ENCODE measurements at places on chromosomes 6 and 20.

DNA sequence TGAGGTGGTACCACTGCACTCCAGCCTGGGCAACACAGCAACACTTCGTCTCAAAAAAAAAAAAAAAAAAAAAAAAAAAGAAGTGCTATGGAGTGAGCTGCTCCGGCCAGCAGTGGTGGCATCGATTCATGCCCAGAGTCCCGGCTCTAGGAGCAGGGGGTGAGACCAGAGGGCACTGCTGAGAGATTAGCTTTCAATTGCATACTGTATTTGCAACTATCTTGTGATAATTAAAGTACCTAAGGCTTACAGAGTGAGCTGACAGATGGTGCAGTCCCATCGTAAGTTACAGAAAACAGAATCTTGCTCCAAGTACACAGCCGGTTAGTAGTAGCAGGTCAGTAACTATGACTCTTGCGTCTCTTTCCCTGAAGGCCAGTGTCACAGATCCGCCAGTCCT, 31.5 kb downstream of the TMEM14B start:
- no peak for DNase-seq

DNA sequence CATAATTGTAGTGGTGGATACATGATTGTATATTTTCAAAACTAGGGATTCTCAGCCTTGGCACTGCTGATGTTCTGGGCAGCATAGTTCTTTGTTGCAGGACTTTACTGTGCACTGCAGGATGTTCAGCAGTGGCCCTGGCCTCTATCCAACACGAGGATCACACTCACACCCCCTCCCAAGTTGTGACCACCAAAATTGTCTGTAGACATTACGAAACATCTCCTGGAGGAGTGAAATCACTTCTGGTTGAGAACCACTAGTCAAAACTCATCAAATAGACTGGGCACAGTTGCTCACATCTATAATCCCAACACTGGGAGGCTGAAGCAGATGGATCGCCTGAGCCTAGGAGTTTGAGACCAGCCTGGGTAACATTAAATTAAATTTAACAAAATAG, 123.1 kb upstream of the CDYL start:
- DNase-seq = no peak

DNA sequence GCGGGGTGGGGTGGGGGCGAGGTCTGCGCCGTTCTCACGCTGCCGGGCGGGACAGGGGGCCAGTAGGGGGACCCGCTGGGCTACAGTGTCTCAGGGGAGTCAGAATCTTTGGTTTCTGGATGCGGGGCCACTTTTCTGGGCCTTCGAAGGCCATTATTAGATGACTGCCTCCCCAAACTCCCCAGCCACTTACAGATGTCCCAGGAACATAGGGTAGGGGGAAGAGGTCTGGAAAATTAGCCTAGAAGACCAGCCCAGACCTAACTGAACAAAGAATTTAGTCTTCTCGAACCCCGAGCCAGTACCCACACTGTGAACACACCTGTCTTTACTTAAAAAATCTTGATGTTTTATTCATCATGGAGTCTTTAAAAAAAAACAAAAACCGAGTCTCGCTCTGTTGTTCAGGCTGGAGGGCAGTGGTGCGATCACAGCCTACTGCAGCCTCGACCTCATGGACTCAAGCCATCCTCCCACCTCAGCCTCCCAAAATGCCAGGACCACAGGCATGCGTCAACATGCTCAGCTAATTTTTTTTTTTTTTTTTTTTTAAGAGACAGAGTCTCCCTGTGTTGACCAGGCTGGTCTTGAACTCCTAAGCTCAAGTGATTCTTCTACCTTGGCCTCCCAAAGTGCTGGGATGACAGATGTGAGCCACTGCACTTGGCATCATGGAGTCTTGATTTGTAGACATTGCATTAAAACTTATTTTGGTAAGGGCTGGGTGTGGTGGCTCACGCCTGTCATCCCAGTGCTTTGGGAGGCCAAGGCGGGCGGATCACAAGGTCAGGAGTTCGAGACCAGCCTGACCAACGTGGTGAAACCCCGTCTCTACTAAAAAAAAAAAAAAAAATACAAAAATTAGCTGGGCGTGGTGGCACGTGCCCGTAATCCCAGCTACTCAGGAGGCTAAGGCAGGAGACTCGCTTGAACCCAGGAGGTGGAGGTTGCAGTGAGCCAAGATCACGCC, 3.3 kb upstream of the SLC29A1 start:
- no peak for DNase-seq

DNA sequence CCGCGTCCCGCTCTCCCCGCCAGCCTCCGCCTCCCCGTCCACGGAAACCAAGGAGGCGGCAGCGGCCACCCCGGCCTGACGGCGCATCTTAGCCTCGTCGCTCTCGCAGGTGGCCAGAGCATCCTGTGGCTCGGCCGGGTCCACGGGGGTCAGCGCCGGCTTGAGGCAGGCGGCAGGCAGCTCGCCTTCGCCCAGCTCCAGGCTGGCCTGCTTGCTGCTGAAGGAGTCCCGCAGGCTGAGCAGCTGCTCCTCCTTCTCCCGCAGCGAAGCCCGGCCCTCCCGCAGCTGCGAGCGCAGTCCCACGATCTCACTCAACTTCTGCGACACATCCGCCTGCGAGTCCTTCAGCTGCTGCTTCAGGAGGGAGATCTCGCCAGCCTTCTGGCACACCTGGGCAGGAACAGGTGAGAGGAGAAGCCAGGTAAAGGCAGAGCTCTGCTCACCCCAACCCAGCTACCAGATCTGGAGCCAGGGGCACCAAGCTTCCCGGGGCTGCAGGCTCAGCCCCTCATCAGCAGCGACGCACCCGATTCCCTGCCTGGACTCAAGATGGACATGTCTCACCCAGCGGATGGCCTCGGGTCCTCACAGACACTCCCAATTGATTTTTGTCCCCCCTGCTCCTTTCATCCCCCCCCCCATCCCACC, 5.2 kb upstream of the FASTKD5 start:
- no peak for DNase-seq

- DNase-seq = peak; percentile 98
These were observed 36.5 kb upstream of the MLN start for GRCh38 chr6:33840048-33840926.

DNA sequence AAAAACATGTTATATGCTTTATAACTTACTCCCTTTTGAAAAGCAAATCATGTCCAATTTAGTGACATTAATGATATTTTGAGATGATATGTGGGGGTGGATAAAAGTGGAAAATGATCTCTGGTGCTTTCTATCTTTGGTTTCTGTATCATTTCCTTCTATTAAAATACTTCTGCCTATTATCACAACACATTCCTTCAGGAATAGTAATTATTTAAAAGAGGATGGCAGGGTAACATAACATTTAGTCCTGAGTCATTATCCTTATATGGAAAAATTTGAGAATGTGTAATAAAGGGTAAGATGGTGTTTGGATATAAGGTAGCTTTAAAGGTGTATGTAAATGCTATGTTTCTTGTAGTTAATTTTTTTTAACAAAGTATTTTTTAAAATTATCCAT, 657.7 kb downstream of the PHF3 start:
- DNase-seq = no peak

GRCh38 chr6:24936641-24937317, 1.0 kb upstream of the RIPOR2 start:
- no peak for DNase-seq

- DNase-seq = no peak
These were observed 83.3 kb downstream of the SMPDL3A start for GRCh38 chr6:122872311-122872710.

DNA sequence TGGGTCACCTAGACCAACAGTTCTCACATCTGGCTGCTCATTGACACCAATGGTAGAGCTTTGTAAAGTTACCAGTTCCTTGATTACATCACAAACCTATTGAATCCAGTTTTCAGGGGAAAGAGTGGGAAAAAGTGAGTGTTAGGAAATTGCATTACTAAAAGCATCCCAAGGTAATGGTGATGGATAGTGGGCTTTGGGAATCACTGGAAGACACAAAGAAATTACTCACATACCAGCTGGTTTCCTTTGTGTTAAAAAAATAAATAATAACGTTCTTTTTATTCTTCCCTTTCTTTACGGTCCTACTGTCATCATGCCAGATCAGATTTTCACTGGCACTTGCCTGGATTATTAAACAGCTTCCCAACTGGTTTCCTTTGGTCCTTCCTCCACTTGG, 370.7 kb downstream of the RFPL4B start:
- DNase-seq = no peak

DNA sequence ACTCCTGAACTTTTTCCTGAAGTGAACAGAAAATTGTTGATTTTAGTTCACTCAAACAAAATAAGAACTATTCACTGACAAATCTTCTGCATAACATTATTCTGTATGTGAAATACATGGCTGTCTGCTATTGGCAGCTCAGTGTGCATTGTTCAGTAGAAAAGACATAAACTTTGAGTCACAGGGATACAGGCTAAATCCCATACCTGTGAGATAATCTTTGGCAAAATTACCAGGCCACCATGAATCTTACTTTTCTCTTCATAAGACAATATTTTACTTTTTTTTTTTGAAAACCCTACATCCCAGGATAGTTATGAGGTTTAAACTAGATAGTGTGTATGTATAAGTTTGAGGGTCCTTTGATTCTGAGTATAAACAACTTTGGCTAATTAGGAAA, 224.8 kb downstream of the GRM1 start:
- DNase-seq = no peak

DNA sequence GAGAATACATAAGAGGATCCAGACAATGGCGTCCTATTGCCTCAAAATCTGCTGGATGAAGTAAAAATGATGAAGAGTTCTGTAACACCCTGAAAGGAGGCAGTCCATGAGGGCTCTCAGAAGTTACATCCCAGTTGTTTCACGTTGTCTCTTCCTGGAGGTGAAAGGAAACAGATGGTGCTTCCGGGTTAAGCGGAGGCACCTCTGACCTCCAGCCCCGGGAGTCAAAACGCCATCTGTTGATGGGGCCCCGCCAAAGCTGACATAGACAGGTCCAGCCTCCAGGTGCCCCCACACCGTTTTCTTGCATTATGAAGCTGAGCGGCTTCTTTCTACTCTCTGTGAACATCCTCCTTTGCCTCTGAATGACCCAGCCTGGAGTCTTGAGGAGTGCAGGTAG, 9.5 kb downstream of the SEMG2 start:
- DNase-seq = peak; percentile 26

- no peak for DNase-seq
These were observed 13.3 kb upstream of the ENPP5 start for GRCh38 chr6:46184114-46184513.

- DNase-seq = no peak
These were observed 155.4 kb downstream of the SYCP2 start for GRCh38 chr20:59777814-59778575.

DNA sequence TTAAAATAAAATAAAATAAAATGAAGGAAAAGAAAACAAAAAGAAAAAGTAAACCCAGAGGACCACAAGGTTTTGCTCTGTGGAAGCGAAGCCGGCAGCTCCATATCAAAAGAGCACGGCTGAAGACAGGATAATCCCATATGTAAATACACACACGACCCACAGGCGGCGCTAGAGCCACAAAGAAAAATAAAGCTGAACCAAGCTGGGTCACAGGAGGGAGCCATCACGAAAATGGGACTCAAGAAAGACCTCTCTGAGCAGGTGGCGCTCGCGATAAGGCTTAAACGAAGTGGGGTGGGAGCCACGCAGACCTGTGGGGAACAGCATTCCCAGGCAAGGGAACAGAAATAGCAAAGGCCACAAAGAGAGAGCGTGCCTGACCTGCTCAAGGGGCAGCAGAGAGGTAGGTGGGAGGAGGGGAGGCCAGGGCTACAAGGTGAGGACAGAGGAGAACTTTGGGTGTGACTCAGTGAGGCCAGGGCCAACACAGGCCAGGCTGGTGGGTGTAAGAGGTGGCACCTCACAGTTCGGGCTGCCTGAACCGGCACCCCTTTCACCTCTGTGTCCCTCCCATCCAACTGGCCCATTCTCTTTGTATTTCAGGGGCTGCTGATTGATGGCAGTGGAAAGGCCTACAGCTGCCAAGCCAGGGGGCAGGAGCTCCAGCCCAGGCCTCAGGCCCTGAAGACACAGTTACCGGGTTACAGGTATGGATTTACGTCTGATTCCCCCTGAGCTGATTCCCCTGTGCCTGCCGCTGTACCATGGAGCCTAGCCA, 26.0 kb downstream of the PTGIS start:
- DNase-seq = peak; percentile 69

- DNase-seq = no peak
These were observed 85.2 kb downstream of the PLEKHG1 start for GRCh38 chr6:150684714-150685459.

- no peak for DNase-seq
These were observed 348.2 kb downstream of the TFAP2B start for GRCh38 chr6:51166914-51167313.

GRCh38 chr6:3451498-3451897, 5.4 kb downstream of the SLC22A23 start:
- DNase-seq = no peak

GRCh38 chr6:102981490-102982015, 1588.0 kb downstream of the GRIK2 start:
- DNase-seq = no peak

DNA sequence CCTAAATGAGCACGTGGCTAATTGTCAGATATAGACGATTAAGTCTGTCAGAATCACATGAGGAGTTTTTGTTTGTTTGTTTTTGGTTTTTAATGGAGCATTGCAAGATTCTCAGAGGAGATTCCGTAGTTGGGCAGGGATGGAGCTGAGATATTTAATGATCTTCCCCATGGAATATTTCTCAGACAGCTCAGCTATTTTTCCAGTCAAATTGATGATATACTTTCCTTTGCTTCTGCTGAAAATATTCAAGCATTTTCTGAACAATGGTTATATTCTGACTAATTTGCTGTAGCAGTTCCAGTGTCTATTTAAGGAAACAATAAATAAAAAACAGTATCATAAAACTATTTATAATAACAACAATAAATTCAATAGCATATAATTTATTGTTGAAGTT, 348.4 kb downstream of the KIF16B start:
- no peak for DNase-seq

DNA sequence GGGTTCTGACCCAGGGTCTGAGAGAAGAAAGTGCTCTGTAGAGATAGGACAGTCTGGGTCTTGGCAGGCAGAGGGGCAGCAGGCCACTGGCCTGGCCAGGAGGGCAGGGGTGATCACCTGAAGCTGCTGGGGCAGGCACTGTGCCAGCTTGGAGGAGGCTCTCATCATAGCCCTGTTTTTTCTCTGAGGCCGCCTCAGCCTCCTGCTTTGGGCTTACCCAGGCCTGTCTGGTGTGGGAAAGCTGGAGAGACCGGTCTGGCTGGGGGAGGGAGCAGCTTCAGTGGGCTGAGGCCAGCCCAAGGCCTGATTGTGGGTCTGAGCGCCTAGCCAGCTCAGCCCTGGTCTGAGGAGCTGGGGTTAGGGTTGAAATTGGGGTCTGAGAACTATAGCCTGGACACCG, 3.9 kb downstream of the LPIN3 start:
- DNase-seq = no peak

- no peak for DNase-seq
These were observed 31.3 kb upstream of the MYLIP start for GRCh38 chr6:16097382-16098171.

- DNase-seq = no peak
These were observed 508.6 kb downstream of the UTRN start for GRCh38 chr6:144793744-144794143.

- DNase-seq = no peak
These were observed 60.8 kb upstream of the HBS1L start for GRCh38 chr6:135115411-135115810.

DNA sequence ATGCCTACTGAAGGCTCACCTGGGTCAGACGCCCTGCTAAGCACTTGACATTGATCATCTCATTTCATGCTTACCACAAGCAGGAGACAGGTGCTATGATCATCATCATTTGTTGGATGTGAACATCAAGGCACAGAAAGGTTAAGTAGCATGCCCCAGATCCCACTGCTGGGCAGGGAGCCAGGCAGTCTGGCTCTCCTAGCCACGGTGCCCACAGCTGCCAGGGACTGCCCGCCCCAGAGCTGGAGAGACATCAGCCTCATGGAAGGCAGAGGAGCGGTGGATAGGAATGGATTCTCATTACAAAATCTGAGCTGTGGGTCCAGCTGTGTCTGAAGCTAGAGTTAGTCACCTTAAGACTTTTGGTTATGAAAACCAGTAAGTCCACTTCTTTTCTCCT, 3.6 kb downstream of the SULF2 start:
- no peak for DNase-seq
